Heart right ventricle (tissue), 16 donors: ENCODE measurements at places on chromosomes 4 and X. TPM values are rescaled to one million over a fixed set of nuclear protein-coding genes. Genes with fewer than 3 reads are reported as not detected.
A peak's percentile ranks its signal among the peaks of the same experiment; 100 is the strongest.

Gene MAGEA2
- not detected for total RNA-seq

Gene CHIC2
- total RNA-seq: 10.8 TPM

Gene ASB5
- 2.1 TPM for total RNA-seq

Gene NAP1L2
- total RNA-seq: 16.7 TPM

Gene RPS6KA3
- 36.3 TPM for total RNA-seq

DNA sequence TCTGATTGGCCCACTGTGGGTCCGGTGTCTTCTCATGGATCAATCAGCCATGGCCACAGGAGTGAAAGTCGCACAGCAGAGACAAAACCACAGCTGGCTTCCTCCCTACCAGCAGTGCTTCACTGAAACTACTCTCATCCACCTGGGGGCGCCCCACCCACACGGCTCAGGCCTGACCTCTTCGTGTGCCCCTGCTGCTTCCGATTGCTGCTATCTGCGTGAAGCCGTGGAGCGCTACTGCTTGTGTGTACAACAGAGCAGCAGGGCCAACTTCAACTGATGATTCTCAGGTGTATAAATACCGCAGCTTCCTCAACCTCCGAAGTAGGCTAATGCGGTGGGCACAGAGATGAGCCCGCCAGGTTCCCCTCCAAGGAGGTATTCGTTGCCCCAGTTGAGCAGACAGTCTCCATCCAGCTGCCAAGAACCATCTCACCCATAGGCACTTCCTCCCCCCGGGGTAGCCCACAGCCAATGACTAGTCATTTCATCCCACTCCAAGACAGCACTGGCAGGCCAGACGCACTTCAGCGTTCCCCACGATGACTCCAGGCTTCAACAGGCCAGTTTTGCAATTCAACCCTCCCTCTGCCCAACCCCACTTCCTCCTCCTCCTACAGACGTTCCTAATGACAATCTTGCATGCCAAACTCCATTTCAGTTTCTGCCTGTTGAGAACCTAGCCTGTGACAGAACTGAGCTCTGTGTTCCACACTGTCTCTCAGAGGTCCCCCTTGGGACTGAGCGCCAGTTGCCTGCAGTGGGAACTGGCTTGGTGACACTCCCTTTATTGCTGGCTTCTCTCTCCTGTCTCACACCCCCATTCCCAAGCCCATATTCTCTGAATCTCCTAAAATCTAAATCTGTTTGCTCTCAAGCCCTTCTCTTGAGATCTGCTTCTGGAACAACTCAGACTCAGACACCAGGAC, 41.3 kb upstream of the ATP6AP2 start:
- peak; percentile 19 for DNase-seq

DNA sequence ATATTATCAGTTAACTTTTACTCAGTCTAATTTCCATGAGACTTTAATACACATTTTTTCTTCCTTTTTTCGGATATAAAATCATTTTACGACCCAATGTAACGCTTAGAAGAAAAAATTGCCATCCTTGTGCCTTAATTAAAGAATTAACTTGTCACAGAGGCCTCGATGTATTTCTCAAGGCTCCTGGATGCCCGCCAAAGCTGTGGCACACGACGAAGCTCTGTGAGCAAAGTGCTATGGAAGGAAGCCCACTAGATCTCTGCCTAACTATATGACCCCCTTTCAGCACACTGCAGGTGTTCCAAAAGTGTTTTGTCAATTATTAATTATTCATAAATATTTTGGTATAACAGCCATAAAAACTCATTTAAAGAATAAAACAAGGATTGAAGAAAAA, 54.4 kb downstream of the TAPT1 start:
- no peak for DNase-seq

DNA sequence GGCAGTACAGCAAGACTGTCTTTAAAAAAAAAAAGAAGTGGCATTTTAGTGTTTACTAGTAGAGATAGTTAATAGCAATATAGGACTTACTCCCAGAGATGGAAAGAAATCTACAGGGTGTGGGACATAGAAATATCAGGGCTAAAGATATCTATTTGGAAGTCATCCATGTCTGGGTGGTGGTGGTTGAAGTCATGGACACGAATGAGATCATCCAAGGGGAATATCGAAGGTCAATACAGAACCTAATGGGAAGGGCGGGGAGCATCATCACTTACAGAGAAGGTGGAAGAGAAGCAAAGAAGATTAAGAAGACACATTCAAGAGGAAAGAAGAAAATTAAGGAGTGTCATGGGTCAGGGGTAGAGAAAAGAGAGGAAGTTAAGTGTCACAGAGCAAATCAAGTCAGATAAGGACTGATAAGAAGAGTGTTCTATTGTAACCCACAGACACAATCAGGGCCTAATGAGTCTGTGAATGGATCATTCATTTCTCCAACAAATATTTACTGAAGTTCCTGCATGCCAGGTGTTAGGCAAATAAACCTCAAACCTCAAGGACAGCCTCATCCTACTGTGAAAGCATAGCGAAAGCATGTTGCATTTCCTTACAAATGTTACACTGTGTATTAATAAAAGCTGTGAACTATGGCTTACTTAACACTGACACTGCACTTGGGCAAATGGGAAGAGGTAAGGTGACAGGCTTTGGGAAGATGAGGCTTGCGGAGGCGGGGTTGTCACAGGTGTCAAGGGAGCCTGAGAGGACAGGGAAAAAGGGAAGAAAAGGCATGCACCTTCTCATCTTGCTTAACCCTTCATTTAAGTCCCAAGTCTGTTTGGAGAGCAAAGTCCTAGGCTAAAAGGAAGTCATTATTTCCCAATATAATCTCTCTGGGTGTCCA, 65.3 kb downstream of the ELOVL6 start:
- DNase-seq: no peak

DNA sequence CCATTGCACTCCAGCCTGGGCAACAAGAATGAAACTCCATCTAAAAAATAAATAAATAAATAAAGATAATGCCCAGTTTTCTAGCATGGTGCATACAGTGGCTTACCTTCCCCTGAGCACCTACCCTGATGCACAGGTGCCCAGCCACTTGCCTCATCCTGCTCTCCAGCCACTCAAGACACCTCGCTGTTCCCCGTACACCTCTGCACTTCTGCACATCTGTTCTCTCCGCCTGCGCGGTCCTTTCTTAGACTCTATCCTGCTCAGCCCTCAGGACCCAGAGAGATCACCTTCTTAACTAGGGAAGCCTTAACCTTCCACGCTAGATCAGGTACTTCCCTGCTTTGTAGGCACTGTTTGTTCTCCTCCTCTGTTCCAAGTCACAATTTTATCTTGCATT, 2.9 kb downstream of the EVC start:
- DNase-seq: no peak

- no peak for DNase-seq
Observed at GRCh38 chr4:60500810-60501209, 699.3 kb upstream of the ADGRL3 start.

DNA sequence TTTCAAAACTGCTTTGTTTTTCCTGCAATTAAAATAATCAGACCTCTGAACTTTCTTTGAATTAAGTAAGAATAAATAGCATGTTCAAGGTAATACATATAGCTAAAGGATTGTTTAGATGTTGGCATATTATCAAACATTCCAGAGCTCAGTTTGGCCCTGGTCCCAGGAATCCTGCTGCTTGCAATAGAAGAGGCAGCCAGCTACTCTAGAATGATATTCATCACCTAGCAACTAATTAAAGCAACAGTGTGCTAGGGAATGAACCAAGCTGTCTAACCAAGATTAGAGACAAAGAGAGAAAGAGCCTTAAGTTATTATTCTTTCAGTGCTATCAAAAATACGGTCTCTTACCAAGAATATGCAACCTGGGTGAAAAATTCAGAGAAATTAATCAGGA, 460.9 kb downstream of the GABRG1 start:
- DNase-seq: peak; percentile 68

GRCh38 chr4:6332042-6332668, 62.5 kb downstream of the WFS1 start:
- DNase-seq: no peak

DNA sequence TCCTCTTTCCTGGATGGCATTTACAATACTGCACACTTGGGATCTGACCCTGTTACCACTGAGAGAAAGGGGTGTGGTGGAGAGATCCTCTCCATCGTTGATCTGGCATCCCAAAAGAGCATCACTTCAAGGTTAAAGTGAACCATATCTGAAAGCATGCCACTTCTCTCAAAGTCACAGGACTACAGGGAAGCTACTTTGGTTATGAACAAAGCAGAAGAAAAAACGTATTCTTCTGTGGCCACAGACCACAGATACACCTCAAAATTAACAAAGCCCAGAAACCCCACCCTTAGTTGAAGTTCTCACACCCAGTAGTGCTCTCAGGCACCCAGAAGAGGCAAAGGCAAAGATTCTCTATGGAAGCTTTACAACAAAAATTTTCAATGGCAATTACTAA, 108.3 kb downstream of the JADE1 start:
- DNase-seq: no peak

- peak; percentile 5 for DNase-seq
Observed at GRCh38 chrX:65127842-65128241, 151.6 kb upstream of the ZC4H2 start.

DNA sequence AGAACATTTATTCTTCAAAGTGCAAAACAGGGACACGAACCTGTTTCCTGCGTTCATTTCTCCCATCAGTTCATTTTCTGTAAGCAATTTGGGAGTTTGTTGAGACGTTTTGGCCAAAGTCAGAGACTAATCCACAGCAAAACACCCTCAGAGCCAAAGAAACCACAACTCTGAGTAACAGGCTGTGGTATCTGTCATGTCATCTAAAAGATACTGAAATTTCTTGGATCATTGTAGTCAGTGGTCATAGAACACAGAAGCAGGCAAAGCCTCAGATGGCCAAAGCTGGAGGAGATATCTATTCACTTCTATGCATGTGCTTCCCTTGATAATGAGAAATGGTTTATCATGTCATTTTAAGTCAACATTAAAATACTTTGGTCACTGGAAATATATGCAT, 485.6 kb upstream of the GALNT7 start:
- no peak for DNase-seq

GRCh38 chr4:153488006-153488891, 22.1 kb downstream of the TMEM131L start:
- DNase-seq: peak; percentile 62

DNA sequence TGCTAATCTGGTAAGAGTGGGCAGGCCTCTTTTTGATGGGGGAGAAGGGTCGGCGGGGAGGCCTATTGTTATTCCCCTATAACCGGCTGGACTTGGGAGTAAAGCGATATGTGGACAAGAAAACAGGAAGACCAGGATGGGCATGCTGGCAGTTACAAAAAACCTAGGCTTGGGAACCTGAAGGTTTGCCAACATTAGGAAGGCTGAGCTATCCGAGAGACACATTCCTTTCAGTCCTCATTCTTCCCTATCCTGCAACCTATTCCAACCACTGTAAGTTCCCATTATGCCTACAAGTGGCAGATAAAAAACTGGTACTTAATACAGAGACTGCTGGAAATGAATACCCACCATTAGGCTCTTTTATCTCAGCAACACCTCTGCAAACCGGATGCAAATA, 32.4 kb upstream of the CT47C1 start:
- no peak for DNase-seq

DNA sequence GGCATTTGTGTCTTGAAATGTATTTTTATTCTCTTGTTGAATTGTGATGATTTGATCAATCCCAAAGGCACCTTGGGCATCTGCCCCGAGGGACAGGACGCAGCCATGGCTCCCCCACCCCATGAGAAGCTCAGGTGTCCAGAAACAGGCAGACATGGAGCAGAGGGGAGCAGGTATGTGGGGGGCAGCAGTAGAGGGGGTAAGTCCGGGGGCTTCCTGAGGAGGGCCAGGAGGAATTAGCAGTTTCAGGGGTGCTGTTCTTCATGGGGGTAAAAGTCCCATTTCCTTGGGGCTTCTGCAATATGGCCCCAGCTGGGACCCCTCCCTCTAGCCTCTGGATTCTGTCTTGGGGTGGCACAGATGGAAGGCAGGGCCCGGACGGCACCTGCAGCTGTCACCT, 67.0 kb upstream of the HMX1 start:
- DNase-seq: no peak

DNA sequence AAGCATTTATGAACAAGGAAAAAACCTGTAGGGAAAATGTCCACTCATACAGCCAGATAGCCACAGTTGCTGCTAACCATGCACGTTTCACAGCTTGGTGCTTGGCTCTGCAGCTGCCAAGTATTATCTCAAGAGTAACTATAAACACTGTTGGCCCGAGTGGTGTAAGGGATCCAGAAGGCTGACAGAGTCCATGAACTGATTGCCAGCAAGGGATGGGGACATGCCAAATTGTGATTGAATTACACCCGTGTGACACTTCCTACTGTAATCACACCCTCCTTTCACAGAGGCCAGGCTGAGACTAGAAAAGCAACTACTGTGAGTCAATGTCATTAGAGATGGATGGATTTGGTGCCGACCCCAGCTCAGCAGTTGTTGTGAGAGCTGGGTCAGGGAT, 223.9 kb upstream of the ANKRD50 start:
- DNase-seq: peak; percentile 83
